Sigmoid colon (tissue), 7 donors: ENCODE measurements at places on chromosomes 2 and 18. TPM values are rescaled to one million over a fixed set of nuclear protein-coding genes. Genes with fewer than 3 reads are reported as not detected.

GRCh38 chr2:19848029-19848750, 53.6 kb downstream of the TTC32 start:
- no peak overlapping the region for H3K4me3 ChIP-seq
- DNase-seq, result no peak
- H3K36me3 ChIP-seq, result no peaks in the 10 kb centered on the region
- H3K27me3 ChIP-seq, result no peaks in the 10 kb centered on the region
- no peaks in the 10 kb centered on the region for H3K4me1 ChIP-seq

GRCh38 chr2:47686018-47686417, 96.9 kb upstream of the MSH6 start:
- no peak for DNase-seq
- H3K27ac ChIP-seq, result no peak overlapping the region
- no peaks in the 10 kb centered on the region for H3K4me1 ChIP-seq
- H3K36me3 ChIP-seq, result no peaks in the 10 kb centered on the region
- H3K27me3 ChIP-seq, result no peaks in the 10 kb centered on the region

CYS1 gene
- total RNA-seq, result 7.5 TPM

GRCh38 chr2:126650994-126651393, 5.0 kb upstream of the GYPC start:
- DNase-seq, result no peak
- H3K27ac ChIP-seq, result no peak overlapping the region
- H3K27me3 ChIP-seq, result no peaks in the 10 kb centered on the region

ARL6IP6 gene
- total RNA-seq, result 8.3 TPM

GRCh38 chr2:219893541-219893940, 266.1 kb downstream of the SLC4A3 start:
- no peak for DNase-seq
- H3K36me3 ChIP-seq, result no peaks in the 10 kb centered on the region
- H3K27ac ChIP-seq, result no peak overlapping the region
- H3K4me3 ChIP-seq, result no peak overlapping the region

NEB gene
- total RNA-seq, result 0.68 TPM

GRCh38 chr2:142866426-142866825, 11.0 kb upstream of the KYNU start:
- H3K27me3 ChIP-seq, result no peaks in the 10 kb centered on the region
- no peaks in the 10 kb centered on the region for H3K4me1 ChIP-seq

GRCh38 chr2:149075853-149076252, 37.4 kb downstream of the LYPD6B start:
- H3K4me3 ChIP-seq, result no peak overlapping the region
- H3K4me1 ChIP-seq, result no peaks in the 10 kb centered on the region
- no peak overlapping the region for H3K27ac ChIP-seq
- DNase-seq, result no peak

GPBAR1 gene
- 3.1 TPM for total RNA-seq

FAP gene
- total RNA-seq, result 20.0 TPM

- H3K27me3 ChIP-seq, result no peaks in the 10 kb centered on the region
- DNase-seq, result no peak
- no peaks in the 10 kb centered on the region for H3K36me3 ChIP-seq
- no peak overlapping the region for H3K4me3 ChIP-seq
These were observed 208.7 kb upstream of the CHAC2 start for GRCh38 chr2:53558867-53559266.

DNA sequence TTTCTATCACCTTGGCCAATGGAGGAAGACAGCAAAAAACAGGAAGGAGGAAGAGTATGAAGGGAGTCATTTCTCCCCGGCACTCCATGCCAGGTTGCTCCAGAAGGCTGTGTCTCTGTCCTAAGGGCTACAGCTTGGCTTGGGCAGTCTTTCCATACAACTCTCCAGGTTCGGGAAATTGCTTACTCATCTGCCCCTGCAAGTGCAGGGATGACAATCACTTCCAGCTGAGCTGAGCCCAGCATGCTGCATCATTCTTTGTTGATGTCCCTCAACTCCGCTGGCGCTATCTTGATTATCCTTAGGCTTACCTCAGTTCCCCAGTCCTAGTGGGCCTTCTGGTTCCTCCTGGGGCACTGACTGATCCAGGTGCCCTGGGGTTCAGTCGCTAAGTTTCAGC, 86.9 kb upstream of the COPS8 start:
- no peaks in the 10 kb centered on the region for H3K27me3 ChIP-seq
- no peak overlapping the region for H3K4me3 ChIP-seq
- H3K27ac ChIP-seq, result no peak overlapping the region
- H3K36me3 ChIP-seq, result no peaks in the 10 kb centered on the region
- no peak for DNase-seq
